ENCODE measurements at places on chromosomes 3 and 15. TPM values are rescaled to one million over a fixed set of nuclear protein-coding genes. Genes with fewer than 3 reads are reported as not detected.

DNA sequence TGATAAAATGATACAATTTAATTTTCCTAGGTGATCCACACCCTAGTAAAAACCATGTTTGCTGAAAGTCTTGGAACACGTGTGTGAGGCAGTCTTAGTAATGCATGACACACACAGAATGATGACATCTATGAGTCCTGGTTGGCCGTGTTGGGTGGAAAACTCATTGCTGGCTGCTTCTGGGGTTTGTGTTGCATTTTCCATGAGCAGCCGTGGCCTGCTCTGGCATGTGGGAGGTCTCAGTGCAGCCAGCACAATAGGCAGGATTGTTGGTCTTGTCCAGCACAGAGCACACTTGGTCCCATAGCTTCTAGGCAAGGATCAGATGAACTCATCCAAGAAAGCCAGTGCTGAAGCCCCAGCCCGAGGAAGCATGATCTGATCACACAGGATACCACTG, 172.8 kb upstream of the UBE3A start:
- no peak for DNase-seq

GRCh38 chr15:78040653-78041244, 36.8 kb downstream of the TBC1D2B start:
- DNase-seq = no peak

DNA sequence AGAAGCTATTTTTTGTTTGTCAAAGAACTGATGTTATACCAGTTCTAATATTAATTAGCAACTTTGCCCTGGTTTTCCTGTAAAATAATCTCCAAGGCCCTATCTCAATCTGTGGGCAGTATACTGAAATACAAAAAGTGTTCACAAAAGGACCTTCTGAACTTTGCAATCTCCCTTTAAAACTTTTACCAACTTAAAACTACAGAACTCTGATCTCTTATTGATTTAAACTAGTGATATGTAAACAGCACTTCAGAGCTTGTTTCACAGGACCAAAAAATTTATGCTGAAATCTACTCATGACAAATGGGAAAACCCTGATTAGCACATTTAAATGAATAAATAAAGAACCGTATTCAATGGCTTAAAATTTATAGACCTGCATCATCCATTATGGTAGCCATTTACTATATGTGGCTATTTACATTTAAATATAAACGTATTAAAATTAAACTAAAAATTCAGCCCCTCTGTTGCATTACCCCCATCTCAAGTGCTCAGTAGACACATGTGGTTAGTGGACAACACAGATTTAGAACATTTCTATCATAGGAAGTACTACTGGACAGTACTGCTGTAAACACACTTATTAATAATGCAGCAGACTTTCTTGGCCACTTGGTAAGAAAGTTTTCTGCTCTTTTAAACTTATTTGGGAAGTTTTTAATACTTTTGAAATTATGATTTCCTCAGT, 12.0 kb downstream of the AGTR1 start:
- no peak for DNase-seq

- no peak for DNase-seq
Measured at GRCh38 chr3:122031123-122031468, 9.0 kb upstream of the ILDR1 start.

The TTC21A gene
- total RNA-seq = 16.1 TPM

The APOD gene
- total RNA-seq = 2,224 TPM

DNA sequence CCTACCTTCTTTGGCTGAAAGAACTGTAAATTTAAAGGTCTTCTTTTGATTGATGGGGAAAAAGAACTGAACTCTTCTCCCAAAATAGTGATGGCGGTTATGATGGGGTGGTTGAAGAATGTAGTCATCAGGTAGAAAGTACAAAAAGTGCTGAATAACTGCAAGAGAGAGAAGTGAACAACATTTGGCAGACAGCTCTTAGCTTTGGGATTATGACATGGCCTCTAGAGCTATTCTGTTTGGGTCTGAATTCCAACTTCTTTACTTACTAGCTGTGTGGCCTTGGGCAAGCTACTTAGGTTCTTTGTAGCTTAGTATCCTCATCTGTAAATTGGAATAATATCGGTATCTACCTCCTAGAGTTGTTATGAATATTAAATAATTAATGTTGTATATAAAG, 91.7 kb downstream of the SPRED1 start:
- DNase-seq = no peak
